ENCODE measurements at places on chromosomes 3 and 15.

- no peak for DNase-seq
These were observed 311.5 kb downstream of the CACNA2D3 start for GRCh38 chr3:54433846-54434245.

- no peak for DNase-seq
These were observed 1110.3 kb downstream of the NAALADL2 start for GRCh38 chr3:175969456-175969855.

DNA sequence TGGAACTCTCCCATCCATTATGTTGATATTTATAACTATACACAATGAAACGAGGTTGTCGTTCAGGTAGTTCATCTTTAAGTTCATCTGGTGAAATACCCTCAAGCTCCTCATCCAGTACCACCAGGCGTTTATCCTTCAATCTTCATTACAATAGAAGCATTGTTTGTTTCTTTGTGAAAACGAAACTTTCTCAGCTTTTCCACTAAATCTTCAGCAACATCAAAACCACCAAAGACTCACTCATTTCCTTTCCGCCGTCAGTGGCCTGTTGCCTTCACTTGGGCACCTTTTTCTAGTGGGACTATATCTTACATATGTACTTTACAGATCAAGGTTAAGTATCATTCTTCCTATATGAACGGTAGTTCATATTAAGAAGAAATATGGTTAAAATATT lies 44.1 kb upstream of the TFG start:
- no peak for DNase-seq

DNA sequence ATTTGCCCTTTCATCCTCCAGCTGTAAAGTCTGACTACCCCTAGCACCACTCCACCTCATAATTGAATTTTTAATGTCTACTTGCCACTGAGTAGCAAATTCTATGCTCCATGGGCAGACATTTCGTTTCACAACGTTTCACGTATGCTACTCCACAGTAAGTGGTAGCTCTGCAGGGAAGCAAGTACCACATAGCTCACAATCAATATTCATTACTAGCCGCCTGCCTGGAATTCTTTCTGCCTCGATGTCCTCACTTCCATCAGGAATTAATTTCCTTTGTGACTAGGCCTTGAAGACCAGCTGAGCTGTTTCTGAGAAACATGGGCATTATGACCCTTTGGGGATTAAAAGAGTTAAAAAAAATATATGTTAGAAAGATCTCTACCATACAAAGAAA lies 15.3 kb downstream of the NPTN start:
- DNase-seq, result no peak

GRCh38 chr3:66898155-66898554 lies 100.0 kb upstream of the KBTBD8 start:
- no peak for DNase-seq

DNA sequence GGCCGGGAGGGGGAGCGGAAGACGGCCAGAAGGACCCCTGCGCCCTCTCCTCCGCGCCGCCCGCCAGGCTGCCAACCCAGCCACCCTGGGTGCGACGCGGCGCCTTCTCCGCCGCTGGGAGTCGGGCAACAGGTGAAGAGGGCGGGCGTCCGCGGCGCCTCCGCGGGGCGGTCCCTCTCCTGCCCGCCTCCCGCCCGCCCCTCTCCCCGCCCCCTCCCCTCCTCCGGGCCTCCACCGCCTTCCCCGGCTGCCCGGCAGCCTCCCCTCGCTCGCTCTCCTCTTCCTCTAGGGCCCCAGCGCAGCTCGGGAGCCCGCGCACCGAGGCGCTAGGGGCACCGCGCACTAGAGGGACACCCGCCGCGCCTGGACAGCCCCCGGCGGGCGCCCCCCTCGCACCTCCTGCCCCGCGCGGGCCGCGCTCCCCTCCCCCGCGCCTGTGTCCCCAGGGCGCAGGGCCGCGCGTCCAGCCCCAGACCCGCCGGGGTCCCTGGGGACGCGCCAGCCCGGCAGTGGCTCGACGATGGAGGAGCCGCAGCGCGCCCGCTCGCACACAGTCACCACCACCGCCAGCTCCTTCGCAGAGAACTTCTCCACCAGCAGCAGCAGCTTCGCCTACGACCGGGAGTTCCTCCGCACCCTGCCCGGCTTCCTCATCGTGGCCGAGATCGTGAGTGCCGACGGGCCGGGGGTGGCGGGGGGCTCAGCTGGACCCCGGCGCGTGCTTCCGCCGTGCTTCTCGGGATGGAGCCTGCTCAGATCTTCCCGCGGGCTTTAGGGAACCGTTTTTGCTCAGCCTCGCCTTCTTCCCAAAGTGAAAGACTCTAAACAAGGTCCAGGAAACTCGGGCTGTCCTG lies at the start of gene CMTM8:
TSS of gene CMTM8 (plus strand) at position 228 of the 854 bp plus-strand sequence. CDS start at position 521, 293 bp downstream.
- peak; percentile 22 for DNase-seq

GRCh38 chr3:58104712-58105111 lies 96.5 kb downstream of the FLNB start:
- DNase-seq, result no peak

GRCh38 chr3:69095636-69096035 lies 10.9 kb downstream of the ARL6IP5 start:
- DNase-seq, result no peak

DNA sequence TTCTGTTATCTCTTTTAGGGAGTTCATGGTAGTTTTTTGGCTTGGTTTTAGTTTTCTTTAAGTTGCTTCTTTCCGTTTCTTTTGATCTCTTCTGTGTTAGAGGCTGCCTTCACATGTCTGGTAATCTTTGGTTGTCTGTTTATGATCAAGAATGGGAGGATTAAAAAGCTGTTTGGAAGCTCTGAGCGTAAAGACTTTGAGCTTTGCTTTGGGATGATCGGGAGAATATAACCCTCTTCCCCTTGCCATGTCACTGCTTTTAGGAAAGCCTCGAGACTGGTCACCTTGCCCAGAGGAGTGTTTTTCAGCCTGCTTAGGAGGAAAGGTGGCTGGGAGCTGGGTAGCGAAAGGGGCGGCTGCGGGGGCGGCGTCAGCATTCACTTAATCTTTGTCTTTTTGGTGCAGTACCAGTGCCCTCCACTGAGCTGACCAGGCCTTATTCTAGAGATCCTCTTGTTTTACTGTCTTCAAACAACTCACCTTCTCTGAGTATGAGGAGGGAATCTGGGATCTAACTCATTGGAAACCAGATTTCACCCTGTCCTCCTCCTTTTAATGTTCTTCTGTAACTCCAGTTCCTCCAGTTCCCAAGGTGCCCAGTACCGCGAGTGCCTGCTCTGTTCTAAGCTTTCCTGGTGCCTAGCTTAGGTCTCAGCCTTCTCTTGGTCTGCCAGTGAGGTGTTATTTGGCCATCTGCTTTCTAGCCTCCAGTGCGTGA lies 15.5 kb downstream of the TATDN2 start:
- DNase-seq, result no peak

GRCh38 chr15:63263519-63263918 lies 13.9 kb upstream of the APH1B start:
- DNase-seq, result no peak

DNA sequence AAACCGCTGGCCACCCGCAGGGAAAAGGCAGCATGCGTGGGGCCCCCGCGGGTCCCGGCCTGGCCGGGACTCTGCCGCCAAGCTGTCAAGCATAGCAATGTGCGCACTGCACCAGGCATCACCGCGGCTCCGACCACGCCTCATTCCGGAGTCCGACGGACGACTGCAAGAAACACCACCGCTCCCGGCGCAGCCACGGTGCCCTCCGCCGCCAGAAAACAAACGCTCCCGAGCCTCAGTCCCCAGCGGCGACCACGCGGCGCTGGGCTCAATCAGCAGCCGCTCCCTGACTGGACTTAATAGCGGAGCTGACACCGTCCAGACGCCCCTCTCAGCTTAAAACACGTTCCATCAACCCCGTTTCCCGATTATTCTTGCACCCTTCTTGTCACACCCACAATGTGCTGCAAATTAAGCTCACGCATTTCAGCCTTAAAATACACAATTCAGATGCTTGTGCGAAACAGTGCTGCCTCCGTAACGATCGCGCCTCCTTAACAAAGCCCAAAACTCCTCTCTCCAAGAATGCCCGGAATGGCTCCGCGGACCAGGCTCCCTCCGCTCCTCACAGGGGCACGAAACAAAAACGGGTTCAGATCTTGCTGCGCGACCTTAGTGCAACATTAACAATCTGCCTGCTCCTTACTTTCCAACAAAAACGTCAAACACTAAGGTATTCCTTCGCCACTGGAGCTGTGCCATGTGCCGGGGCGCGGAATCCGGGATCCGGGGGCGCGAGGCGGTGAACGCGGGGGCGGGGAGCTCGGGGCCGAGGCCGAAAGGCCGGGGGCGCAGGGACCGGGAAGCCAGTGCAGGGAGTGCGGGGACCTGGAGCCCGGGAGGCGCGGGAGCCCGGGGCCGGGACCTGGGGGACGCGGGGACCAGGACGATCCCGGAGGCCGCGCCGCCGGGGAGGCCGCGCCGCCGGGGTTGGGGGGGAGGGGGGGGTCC lies 655 bp downstream of the CYFIP1 start:
- peak; percentile 14 for DNase-seq

DNA sequence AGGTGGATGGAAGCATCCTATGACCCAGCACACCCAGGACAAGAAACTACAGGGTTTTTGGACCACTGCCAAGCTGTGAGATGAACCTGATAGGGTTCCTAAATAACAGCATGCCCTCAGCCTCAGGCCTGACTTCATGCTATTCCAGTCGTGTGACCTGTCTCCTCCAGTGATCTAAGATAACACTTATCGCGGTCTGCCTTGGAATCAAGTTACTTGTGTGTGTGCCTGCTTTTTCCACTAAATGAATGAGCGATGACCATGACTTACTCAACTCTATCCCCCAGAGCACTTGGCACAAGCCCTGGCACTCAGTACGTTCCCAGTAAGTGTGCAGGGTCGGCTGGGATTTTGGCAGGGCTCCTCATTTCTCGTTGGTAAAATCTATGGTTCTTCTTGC lies 172.7 kb upstream of the TP63 start:
- no peak for DNase-seq

- DNase-seq, result no peak
These were observed 212.8 kb upstream of the RORA start for GRCh38 chr15:61441891-61442290.

DNA sequence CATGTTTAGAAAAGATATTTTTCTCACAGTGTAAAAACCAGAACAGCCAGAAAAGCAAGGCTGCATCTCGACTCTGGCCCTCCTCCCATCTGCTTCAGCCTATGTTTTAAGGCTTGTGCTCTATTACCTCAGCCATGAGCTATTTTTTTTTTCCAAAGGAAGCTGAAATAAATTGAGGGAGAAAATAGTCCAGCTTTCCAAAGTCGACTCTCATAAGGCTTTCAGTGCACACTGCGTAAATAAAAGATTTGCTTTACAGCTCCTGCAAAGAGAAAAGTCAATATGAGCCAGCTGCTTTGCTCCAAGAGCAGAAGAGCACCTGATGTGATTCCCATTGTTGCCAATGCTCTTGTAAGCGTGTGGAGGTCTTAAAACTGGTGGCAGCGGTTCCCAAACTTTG lies 26.7 kb downstream of the SCG3 start:
- DNase-seq, result no peak

DNA sequence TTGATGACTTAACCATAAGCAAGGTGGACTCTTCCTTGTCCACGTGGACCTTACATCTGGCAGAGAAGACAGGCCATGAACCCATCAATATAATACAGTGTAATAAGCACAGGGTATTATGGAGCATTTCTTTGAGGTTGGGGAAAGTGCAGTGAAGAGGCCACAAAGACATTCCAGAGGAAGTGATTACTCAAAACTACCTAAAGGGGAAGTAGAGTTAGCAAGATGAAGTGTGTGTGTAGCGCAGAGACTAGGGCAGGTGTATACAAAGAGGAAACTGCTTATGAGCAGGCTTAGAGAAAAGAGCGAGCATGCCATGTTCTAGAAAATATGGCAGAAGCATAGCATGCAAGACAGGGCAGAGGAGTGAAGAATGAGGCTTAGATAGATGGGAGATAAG lies 17.9 kb downstream of the CP start:
- DNase-seq, result no peak

DNA sequence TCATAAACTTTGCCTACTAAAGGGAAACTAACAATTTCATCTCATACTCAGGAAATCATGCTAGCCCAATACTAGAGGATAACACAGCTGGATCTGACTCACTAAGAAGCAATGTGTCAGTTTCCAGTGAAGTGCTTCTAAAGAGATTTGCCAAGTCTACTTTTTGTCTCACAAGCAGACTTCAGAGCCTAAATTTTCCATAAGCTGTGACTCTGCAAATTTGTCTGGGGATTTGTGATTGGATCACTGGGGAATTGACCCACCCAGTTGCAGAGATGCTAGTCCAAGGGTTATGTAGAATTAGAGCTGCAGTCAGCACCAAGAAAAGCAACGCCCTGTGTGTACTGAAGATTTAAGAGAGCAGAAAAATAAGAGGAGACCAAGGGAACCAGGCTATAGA lies 647.1 kb downstream of the NTRK3 start:
- no peak for DNase-seq

GRCh38 chr3:52912885-52913731 lies 15.8 kb upstream of the STIMATE start:
- DNase-seq, result no peak
